ENCODE measurements at places on chromosomes 3 and 15.

GRCh38 chr3:44712455-44713075 is at the start of gene ZNF502:
Gene ZNF502 (plus strand): TSS chr3:44712660. CDS start chr3:44720262, 7,602 bp downstream.
- peak; percentile 95 for DNase-seq

GRCh38 chr3:130895690-130896488 is 2.0 kb downstream of the ATP2C1 start:
- no peak for DNase-seq

GRCh38 chr15:92928225-92928750 is 28.2 kb downstream of the CHD2 start:
- no peak for DNase-seq

DNA sequence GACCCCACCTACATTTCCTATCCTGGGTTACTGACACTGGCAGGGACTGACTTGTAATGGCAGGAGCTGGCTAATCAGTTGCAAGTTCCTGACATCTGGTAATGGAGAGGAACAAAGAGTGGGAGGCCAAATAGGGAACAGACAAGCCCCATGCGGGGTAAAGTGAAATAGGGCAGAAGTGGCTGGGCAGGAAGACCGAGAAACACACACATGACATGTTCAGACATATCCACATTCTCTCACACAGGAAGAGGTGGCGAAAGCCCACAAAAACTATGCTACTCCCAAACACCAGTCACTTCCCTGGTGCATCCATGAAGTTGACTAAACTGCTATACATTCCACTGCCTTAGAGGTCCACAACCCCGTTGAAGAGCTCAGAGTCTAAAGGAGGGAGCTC is 394.1 kb upstream of the TBL1XR1 start:
- no peak for DNase-seq

- DNase-seq = peak; percentile 89
These were observed 980 bp upstream of the RAB27A start for GRCh38 chr15:55290528-55291057.

DNA sequence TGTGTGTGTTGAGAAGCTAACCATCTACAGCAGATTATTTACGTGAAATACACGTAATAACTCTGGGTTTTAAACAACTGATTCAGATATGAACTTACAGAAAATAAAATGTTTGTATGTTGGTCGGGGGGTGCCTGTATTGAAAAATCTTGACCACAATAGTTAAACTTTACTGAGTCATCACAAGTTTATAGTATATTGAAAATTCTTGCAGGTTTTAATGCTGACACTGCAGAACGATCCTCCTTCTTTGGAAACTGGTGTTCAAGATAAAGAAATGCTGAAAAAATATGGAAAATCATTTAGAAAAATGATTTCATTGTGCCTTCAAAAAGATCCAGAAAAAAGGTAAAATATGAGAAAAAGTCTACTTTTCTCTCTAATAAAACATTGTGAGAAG is 41.3 kb upstream of the SLC22A13 start:
- DNase-seq = no peak

GRCh38 chr3:144112036-144112435 is 140.4 kb downstream of the DIPK2A start:
- no peak for DNase-seq

GRCh38 chr3:69092030-69092516 is 7.3 kb downstream of the ARL6IP5 start:
- DNase-seq = no peak

DNA sequence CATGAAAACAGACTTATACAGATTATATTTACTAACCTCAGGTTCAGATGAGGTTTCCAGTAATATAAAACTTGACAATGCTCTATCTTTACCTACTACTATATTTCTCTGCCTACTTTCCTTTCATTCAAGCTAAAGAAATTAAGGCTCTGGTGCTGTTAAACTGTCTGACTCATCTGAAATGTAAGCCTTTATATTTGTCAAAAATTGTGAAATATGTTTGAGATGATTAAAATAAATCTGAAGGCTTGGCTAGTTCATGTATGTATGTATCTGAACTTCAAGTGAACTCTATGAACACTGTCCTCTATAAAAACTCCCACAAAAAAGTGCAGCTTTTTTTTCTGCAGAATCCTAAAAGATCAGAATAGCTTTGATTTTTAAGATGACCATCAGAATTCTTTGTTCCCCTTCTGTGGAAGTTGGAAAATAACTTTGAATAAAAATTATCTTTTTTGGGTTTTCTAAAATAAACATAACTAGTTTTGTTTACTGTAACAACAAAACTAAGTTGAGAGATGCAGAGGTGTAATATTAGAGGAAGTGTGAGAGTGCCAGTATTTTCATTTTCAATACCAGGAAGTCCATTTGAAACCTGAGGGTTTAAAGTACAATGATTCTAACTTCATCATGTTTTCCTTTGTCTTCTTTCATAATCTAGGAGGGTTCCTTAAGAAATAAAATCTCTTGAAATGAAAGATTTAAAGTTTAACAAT is 42.2 kb downstream of the ILDR1 start:
- no peak for DNase-seq

- peak; percentile 49 for DNase-seq
These were observed 124.8 kb downstream of the MYLK start for GRCh38 chr3:123759311-123759710.

DNA sequence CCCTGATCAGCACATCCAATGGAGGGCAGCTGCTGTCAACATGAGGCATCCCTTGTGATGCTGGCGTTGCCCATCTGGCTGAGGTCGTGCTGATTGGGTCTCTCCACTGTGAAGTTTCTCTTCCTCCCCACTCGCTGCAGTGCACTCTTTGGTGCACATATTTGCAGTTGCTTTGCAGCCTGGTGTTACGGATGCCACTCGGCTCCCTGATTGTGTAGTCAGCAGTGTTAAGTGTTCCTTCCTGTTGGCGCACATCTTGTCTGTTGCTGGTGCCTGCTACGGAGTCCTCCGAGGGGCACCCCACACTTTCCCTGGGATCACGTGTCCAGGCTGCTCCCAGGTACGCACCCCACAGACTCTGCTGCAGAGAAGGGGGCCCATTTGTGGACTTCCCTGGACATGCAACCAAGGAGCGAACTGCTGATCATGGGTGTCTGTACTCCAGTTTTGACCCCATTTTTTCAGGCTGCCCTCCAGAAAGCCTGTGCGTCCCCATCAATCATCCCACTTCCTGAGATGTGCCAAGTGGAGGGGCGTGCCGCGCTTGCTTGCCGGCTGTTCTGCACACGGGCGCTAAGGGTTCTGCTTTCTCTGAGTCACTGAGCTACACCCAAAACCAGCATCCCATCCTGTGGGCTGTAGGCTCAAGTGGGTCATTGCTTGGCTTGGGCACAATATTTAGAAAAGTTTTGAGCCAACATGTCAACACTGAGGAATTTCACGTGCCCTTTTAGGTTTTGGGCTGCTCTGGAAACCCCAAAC is 98.6 kb downstream of the FBLN2 start:
- DNase-seq = peak; percentile 93

DNA sequence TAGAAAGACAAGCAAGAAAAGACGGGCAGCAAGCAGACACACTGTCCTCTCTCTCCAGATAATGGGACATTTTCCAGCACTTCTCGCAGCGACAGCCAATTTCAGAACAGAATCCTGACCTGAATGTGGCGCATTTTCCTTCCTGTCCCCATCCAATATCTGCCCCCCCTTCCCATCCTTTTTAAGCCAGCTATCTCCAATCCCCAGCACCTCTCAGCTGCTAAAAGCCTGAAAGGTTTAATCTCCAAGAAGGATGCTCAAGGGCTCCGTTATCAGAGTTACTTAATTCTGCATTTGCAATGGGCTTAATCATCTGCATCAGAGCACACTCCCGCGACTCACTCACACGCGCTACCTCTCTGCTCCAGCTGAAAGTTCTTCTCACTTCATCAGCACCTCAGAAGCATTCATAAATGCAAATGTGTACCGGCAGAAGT is 50.5 kb downstream of the SRGAP3 start:
- no peak for DNase-seq

Data from AG20443 (cell line).